ENCODE measurements at places on chromosomes 11 and 22.
A peak's percentile ranks its signal among the peaks of the same experiment; 100 is the strongest.

DNA sequence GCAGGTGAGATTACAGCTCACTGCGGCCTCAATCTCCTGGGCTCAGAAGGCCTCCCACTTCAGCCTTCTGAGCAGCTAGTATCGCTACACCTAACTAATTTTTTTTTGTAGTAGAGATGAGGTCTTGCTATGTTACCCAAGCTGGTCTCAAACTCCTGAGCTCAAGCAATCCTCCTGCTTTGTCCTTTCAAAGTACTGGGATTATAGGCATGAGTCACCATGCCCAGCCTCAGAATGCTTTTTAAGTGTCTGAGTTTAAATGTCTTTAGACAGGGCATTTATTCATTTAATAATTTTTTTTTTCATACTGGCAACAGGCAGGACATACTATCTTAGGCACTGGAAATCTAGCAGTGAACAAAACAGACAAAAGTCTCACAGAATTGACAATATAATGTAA, 27.7 kb downstream of the LRP4 start:
- DNase-seq = no peak

GRCh38 chr11:112597286-112597790, 336.7 kb upstream of the PLET1 start:
- no peak for DNase-seq

DNA sequence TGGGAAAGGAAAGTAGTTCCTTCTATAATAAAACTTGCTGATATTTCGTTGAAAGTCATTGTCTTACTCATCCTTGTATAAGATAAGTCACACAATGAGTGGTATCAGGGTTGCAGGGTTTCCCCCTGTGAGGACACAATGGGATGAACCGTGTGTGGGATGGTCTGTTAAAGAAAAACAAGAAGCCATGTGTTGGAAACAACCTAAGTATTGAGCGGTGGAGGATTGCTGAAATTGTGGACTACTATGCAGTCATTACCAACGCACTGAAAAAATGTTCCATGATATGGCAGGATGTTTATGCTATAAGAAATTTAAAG, 28.6 kb downstream of the PTPRJ start:
- DNase-seq = peak; percentile 41

- no peak for DNase-seq
These were observed 37.1 kb downstream of the BCR start for GRCh38 chr22:23217171-23218052.

- no peak for DNase-seq
These were observed 68.9 kb upstream of the HEPHL1 start for GRCh38 chr11:93952082-93952780.

GRCh38 chr11:34512840-34513681, 533 bp downstream of the ELF5 start:
- DNase-seq = peak; percentile 38

DNA sequence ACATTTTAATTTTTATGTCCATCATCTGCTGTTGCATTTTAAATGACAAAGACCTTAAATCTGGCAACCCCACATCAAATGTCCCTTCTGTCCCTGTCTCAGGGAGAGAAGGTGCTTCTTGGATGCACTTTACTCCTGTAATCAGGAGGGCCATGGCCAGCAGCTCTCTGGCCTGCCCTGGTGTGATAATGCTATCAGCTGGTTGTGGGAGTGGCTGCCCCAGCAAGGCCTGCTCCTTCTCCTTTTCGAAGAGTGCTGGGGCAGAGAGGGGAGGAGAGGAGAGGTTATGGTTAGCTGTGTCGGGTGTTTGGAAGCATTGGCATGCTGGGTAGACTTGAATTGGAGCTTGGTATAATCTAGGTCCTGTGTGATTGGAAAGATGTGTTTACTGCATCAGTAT, 12.8 kb downstream of the TNRC6B start:
- no peak for DNase-seq

- DNase-seq = no peak
These were observed 782.9 kb upstream of the API5 start for GRCh38 chr11:42528911-42529310.

DNA sequence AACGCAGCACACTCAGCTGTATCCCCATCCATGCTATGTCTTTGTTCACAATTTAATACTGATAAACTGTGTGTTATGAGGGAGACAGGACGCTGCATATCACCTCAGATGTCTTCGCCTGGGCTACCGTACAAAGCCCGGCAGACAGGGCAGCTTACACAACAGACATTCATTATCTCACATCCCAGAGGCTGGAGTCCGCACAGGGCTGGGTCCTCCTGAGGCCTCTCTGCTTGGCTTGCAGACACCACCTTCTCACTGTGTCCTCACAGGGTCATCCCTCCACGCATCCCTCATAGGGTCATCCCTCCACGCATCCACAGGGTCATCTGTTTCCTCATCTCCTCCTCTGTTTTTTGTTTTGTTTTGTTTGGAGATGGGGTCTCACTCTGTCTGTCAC, 61.2 kb downstream of the SHANK2 start:
- no peak for DNase-seq

DNA sequence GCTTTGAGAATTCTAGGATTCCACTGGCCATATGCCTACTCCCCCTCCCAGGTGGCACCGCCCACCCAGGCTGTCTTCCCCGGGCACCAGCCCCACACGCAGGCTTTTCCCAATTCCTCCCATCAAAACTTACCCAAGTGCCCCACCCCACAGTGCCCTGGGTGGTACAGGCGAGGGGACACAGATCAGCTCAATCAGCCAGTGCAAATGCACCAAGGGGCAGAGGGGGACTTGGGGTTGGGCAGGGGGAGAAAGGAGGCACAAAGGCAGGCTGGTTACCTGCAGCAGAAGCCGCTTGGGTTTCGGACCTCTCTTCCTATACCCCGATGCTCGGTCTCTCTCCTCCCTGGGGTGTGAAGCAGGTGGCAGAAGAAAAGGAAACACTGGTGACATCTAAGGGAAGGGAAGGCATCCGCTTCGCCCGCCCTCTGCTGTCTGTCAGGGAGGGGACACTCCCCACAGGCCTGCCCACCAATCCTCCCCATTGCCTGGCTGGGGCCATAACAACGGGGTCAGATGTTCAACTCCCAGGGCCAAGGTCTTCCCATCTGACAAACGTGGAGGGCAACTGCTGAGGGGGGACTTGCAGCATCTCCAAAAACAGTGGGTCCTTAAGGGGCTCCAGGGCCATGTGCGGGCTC, 14.0 kb downstream of the CBX7 start:
- no peak for DNase-seq

DNA sequence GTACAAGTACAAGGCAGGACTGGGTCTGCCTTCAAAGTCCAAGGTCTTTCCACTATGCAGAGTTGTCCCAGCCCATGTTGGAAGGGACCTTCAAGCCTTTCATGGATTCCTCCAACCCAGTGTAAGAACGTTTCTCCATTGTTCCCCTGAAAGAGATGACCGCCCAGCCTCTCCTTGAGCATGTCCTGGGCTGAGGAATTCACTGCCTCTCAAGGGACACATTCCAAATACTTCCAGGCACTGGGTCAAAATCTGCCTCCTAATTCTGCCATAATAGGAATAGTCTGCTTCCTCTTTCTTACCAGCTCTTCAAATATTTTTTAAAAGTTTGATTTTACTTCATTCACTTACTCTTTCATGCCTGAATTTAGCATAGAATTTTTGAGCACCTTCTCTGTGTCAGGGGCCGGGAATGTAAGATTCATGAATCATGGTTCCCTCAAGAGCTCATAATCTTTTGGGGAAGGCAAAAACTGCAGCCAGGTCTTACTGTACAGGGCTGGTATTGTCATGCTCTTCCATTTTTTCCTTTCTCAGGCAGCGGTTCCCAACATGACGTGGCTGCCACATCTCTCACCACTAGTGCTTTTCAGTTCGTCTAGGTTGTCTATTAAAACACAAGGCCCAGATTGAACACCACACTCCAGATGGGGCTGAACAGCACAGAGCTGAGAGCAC, 143.3 kb upstream of the TBCEL start:
- no peak for DNase-seq

DNA sequence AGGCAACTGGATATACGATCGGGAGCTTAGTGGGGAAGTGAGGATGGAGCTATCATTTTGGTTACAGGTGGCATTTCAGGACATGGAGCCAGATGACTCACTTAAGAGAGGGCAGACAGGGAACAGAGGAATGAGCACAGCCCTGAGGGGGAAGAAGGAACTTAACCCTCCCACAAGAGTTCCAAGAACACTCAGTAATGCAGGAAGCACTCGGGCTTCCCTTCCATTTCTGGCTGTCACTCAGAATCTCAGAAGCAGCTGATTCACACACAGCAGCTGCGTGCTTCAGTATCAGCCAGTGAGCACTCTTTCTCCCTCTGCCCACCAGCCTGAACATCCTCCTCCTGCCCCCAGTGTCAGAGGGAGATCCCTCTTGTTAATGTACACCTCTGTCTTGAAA, 34.8 kb downstream of the EFCAB6 start:
- no peak for DNase-seq

DNA sequence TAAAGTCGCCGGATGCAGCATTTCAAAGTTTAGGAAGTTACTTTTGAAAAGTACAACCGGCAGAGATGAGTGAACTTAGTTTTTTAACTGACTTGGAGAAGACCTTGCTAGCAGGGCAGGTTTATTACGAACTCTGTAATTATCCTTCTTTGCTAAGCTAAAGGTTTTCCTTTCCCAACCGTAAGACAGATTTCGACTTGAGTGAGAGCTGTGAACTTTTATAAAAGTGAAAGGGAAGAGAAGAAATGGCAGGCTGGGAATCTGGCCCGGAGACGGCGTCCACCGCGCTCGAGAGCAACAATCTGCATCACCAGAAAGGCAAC, 659 bp upstream of the TEAD1 start:
- DNase-seq = no peak

DNA sequence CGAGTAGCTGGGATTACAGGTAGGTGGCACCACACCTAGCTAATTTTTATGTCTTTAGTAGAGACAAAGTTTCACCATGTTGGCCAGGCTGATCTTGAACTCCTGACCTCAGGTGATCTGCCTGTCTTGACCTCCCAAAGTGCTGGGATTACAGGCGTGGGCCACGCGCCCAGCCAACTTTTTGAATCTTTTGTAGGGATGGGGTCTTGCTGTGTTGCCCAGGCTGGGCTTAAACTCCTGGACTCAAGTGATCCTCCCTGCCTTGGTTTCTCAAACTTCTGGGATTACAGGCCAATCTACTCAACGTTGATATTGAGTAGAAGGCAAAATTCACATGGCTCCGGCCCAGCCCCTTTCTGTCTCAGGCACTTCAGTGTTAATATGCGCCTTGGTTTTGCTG, 93.9 kb downstream of the MED15 start:
- no peak for DNase-seq

DNA sequence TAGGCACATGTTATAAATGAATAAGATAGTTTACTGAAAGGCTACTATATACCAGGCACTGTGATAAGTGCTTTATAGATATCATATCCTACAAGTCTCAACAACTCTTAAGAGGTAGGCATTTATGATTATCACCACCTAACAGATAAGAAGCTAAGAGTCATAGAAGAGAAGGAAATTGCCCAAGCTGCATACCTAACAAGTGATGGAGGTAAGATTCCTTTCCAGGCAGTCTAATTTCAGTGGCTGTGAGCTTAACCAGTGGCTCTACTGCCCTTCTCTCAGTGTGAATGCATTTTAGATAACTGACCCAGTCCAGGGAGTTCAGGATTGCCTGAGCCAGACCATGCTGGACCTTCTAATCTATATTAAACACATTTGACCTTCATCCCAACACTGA, 39.2 kb downstream of the HEPHL1 start:
- no peak for DNase-seq

GRCh38 chr11:255176-255575, 18.4 kb downstream of the PSMD13 start:
- DNase-seq = no peak

- no peak for DNase-seq
These were observed 52.0 kb downstream of the ARFGAP2 start for GRCh38 chr11:47124675-47125074.

DNA sequence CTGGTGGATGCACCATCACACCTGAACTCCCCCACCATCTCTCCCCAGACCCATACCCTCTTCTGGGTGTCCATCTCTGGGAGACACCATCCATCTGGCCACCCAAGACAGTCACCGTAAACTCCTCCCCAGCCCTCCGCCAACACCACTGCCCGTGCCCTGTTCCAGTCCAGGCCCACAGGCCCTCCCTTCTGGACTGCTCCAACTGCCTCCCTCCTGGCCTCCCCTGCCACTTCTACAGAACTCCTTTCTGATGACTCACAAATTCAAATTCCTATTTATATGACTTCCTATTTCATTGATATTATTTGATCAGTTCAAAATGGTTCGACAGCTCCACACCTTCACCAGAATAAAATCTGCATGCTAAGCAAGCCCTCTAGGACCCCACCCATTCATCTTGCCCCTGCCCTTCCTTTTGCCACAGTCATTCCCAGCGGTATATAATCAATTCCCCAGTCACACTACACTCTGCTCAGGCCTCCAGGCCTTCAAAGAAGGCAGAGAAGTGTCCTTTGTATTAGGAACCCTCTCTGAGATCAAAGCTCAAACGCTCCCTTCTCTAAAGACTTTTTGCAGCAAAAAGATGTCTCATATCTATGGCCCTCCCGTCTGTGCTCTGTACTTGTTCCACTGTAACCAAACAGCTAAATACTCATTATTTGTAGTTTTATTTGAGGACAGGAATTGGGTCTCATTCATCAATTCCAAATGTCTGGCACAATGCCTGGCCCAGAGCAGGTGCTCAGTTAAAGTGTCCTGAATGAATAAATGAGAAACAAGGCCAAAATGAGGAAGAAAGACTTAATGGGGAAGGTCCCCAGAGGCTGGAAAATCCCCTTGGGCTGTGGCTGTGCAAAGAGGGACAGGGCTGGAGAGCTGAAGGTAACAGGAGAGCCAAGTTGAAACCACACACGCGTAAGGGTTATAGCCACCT, 29.0 kb downstream of the MYH9 start:
- no peak for DNase-seq

DNA sequence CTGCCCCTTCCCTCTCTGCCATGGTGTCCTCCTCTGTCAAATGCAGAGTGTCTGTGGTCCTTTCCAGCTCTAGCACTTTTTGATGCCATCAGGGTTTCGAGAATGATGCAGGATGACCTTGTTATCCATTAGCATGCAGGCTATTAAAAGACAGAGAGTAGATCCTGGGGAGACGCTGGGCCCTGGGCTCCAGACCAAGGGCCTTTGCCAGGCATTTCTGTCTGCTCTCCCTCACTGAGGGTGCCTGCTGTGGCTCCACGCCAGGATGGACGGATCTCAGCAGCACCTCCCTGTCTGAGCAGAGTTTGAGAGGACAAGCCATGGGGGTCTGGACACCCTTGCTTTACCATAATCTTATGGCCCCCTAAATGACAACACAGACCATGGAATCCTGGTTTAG, 110.8 kb upstream of the CD82 start:
- no peak for DNase-seq

DNA sequence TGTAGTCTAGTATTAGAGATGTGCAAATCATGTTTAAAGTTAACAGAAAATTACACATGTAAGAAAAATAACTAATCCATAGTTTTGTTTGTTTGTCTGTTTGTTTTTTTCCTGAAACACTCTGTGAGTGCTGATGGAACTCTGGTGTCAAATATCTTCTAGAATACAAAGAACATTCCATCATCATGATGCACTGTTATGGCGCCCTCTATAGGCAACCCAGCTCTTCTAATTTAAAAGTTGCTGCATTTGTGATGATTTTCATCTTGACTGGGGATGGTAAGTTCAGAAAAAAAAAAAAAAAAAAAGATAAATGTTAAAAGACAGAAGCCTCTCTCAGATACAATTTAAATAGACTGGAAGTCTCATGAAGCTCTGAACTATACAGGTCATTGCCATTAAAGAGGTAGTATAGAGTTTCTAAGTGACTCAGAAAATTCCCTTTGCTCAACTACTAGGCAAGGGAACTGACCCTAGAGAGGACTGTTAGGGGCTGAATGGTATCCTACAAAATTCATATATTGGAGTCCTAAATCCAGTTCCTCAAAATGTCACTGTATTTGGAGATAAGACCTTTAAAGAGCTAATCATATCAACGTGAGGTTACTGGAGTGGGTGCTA, 597.2 kb upstream of the ANO3 start:
- no peak for DNase-seq
